ENCODE measurements at places on chromosomes 3 and 15.

GRCh38 chr3:126262227-126262626 lies 81.8 kb upstream of the ALDH1L1 start:
- no peak for DNase-seq

GRCh38 chr3:72912532-72912931 lies 24.7 kb downstream of the GXYLT2 start:
- no peak for DNase-seq

GRCh38 chr15:95325763-95326404 lies 1004.6 kb upstream of the NR2F2 start:
- DNase-seq, result no peak

- no peak for DNase-seq
Measured at GRCh38 chr3:13839253-13839652, 40.6 kb downstream of the WNT7A start.

GRCh38 chr15:23897091-23897490 lies 210.0 kb upstream of the NDN start:
- DNase-seq, result no peak

GRCh38 chr3:122577409-122578031 lies at the start of gene PARP15:
PARP15 (plus strand) TSS chr3:122577650; CDS start chr3:122577668, 18 bp downstream.
- peak; percentile 48 for DNase-seq

- peak; percentile 72 for DNase-seq
Measured at GRCh38 chr3:194573680-194574437, 59.4 kb downstream of the TMEM44 start.

GRCh38 chr3:171849617-171850319 lies 6.6 kb downstream of the TMEM212 start:
- no peak for DNase-seq

DNA sequence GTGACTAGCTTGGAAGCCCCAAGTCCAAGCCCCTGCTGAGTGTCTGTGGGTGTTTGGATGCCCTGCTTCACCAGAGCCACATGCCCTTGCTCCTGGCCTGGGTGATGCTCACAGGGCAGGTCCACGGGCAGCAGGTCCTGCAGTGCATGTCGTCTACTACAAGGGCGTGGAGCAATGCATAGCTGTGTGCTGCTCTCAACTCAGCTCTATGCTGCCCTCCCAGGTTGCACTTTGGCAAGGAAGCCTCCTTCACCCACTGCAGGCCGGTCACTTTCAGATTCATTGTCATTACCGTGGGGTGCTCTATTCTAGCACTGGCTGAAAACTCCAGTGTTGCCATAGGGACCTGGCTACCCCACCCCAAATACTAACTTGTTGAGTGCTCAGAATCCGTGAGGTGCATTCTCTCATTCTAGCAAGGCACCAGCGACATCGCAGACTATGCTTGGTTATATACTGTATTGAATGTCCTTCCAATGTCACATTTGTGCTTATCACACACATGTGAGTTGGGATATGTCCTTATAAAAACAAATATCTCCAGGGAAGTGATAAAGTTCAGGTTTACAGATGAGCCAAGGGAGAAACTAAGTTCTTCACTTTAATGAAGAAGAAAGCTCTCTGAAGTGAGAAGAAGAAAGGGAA lies 51.8 kb downstream of the GRAMD1C start:
- no peak for DNase-seq

DNA sequence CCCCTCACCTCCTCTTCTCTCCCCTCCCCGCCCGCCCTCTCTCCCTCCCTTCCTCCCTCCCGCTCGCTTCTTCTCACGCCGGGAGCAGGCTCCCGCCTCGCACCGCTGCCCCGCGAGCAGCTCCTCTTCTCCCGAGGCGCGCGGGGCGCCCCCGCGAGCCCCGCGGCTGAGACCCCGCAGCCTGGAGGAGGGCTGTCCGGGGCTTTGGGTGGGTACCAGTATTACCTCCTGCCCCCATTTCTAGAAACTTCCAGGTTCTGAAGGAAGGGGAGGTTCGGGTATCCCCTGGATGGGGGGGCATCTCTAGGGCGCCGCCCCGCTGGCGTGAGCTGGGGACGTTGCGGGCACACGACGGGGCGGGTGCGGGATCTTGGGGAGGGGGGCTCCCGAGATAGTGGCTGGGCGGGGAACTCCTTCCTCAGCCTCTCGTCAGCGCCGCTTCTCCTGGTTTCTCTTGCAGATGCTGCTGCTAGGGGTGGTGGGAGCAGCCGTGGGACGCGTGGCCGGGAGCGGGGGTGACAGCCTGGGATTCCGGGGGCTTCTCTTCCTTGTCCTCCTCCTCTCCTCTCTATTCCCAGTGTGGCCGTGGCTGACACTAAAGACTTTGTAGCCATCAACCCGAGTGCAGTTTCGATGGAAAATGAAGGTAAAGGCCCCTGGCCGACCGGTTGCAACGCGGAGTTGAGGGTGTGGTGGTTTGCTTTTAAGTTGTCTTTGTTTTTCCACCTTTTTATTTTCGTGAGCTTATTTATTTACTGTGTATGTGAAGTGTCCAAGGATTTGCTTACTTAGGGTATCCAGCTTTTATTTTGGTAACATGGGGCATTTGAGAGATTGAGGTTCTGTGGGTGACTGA lies 474 bp downstream of the ATP2C1 start:
- DNase-seq, result peak; percentile 43

- DNase-seq, result no peak
Measured at GRCh38 chr15:87490666-87491065, 765.9 kb downstream of the NTRK3 start.

GRCh38 chr3:193782276-193782647 lies 189.3 kb downstream of the OPA1 start:
- DNase-seq, result no peak

DNA sequence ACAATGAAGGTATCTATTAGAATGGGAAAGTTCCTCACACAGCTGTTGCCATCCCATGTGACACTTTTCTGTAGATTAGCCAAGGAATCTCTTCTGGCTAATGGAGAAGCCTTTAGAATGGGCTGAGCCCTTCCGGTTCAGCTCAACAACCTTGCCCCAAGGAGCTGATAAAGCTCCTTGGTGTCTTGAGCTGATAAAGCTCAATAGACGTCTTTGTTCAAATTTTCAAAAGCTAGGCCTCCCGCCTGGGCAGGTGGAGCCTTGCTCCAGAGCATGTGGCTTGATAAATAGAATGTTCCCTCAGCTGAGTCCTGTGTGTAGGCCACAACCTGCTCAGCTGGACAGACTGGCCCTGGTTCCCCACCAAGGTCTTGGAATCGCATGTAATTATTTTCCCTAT lies 7.2 kb upstream of the BNIP2 start:
- DNase-seq, result no peak

- DNase-seq, result no peak
Measured at GRCh38 chr15:90787881-90788280, 70.7 kb downstream of the BLM start.

DNA sequence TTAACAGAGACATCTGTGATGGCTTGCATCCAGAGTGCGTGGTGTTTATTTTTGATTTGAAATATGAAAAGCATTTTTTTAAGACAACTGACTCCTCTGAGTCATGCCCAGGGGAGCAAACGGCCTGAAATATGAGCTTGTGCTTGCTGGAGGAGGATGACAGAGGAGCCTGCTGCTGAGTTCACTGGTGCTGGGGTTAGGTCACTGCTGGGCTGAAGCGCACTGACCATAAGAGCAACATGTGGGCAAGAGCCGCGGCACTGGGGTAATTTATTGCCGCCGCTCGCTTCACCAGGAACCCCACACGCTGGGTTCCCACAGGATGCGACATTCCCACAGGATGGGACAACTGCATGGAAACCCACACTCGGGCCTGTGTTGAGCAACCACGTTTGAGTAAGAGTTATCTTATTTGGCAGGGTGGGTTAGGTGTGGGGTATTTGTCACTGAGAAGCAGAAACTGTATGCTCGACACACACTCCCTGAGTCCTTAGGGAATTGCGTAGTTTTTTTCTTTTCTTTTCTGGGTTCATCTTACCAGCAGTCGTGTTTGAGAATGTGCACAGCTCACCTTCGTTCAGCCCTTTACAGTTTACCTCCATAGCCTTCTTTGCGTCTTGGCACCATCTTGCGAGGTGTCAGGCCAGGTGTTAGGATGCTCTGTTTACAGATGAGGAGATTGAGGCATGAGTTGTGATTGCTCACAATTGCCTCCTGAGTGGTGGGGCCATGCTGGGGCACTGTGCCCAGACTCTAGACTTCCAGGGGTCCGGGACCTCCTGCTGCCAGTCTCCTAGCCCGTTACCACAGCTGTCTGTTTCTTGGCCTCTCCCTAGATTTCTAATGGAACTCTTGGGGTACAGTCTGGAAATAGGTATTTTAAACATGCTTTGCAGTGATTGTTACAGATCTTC lies 60.4 kb downstream of the SMAD3 start:
- DNase-seq, result no peak

DNA sequence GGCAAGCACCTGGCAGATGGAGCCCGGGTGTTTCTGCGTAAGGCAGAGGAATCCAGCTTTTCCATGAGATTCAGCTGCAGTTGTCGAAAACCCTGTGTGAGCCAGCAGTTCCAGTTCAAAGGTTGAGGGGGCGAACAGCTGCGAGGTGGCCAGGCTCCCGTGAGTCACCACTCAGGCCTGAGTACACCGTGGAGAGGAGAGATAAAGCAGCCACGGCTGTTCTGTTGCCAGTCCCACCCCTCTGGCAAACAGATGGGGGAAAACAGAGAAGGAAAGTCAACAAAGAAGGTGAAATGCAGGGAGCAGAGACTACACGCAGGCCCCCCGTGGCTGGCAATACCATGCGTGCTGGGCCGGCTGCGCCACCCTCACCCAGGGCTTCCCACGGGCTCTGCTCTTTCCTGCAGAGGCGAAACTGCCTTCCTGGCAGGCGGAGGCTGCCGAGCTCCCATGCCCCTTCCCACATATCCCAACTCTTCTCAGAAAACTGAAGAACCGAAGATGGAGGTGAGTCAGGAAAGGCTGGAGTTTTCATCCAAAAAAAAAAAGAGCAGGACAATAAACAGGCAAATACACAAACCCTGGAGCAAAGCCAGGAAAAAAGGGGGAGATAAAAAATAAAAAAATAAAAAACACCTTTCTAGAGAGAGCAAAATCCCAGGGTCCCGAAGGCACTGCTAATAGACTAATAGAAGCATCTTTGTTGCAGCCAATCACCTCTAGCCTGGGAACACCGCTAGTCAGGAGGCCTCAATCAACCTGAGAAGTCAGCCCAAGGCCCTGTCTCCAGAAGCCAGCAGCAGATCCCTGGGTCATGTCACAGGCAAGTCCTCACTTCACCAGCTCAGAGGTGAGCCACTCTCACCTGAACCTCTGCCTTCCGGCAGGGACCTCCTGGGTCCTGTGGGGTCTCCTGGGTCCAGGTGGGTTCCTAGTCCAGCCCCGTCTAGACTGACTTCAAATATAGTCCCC lies 37.7 kb downstream of the FAM174B start:
- DNase-seq, result peak; percentile 19

- peak; percentile 45 for DNase-seq
Measured at GRCh38 chr3:125374501-125374995, 577 bp downstream of the ZNF148 start.

GRCh38 chr3:112799946-112800345 lies 46.7 kb downstream of the CD200R1L start:
- no peak for DNase-seq

- DNase-seq, result no peak
Measured at GRCh38 chr3:94089126-94089525, 26.3 kb downstream of the NSUN3 start.

GRCh38 chr3:43894176-43895049 lies 203.7 kb downstream of the ABHD5 start:
- peak; percentile 73 for DNase-seq

GRCh38 chr15:64246364-64247189 lies 83.8 kb upstream of the PPIB start:
- DNase-seq, result peak; percentile 33

- no peak for DNase-seq
Measured at GRCh38 chr3:47409284-47409683, 28.5 kb downstream of the PTPN23 start.

DNA sequence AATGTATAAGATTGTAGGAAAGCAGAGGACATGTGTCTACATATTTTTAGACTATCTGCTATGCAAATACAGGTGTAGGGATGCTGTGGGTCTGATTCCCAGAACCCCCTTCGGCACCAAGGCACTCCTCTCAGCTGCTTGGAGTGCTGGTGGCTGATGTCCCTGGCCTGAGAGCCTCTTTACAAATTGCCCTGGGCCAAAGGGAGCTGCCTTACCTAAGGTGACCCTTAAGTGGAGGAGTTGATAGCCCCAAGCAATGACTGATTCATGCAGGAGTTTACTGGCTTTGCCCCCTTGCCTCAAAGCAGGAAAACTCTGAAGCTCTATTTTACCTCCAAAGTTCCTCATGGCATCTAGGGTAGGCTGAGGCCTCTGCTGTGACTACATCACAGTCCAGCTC lies 83.0 kb downstream of the ZNF385D start:
- DNase-seq, result no peak

- DNase-seq, result no peak
Measured at GRCh38 chr15:57033715-57034439, 115.4 kb downstream of the TCF12 start.

DNA sequence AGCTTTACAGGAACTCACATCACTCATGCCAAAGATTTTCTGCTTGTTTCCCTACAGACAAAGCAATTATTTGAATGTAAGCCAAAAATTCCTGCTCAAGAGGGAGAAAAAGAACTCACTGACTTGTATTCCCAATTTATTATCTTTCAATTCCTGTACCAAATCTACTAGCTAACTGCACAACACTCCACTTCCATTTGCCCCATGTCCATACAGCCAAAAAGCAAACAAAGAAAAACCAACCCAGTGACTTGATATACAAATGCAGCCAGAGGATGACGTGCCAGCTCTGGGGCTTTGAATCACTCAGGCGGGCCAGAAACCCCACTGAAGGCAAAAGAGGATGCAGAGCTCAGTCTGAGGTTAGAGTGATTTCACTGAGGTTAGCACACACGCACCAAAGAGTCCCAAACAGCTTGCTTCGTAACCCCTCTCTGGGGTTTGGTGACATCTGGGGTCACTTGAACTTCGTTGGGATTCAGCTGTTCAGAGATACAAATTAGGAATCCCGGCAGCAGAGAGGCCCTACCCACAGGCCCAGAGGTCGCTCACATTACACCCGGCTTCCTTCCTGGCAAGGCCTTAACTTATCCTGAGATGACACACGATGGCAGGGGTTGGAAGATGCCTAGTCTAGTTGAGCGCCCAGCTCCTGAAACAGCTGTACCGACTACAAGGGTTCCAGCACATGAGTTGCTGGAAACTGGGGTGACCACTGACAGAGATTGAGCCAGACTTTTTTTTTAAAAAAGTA lies 1.6 kb downstream of the RFTN1 start:
- DNase-seq, result peak; percentile 92

DNA sequence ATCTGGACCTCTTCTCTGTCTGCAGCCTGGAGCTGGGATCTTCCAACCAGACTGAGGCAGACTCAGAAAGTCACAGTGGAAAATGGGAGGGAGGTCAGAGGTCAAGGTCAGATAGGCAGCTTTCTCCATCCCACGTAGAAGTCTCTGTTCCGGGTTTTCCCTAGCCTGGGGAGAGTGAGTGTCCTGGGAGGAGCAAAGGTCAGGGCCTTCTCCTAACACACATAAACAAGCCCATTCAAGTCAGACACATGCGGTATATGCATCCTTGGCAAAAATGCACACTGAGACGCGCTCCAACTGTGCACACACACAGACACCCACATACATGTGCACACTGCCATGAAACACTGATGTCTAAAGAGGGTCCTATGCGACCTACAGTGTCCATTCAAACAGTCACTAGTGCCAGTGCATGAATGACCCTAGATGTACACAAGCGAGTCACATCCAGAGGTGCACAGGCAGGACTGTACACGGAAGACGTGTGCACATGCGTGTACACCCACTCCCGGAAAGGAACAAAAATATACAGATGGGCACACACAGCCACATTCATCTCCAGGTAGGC lies 681 bp downstream of the TWF2 start:
- DNase-seq, result no peak

GRCh38 chr3:81302045-81302444 lies 459.4 kb downstream of the GBE1 start:
- DNase-seq, result peak; percentile 44

- no peak for DNase-seq
Measured at GRCh38 chr15:74032606-74033561, 38.4 kb downstream of the PML start.
